ENCODE measurements at places on chromosomes 2 and 18.

DNA sequence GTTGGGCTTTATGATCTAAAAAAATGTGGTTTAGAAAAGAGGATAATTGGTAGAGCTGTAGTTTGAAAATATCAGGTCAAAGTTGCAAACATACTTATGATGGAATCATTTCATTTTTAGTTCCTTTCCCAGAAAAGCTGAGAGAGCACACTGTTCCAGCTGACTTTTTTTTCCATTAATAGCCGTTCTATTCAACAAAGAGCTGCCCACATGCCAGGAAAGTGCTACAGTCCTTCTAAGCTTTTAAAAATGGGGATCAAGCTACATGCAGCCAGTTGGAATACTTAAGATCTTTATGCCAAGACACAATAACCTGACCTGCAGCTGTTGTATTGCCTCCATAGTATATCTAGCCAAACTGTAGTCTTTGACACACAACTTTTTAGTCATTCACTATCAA, 111.5 kb downstream of the GALNT3 start:
- DNase-seq: no peak

GRCh38 chr2:174338147-174338605, 3.4 kb downstream of the SP9 start:
- DNase-seq: no peak

DNA sequence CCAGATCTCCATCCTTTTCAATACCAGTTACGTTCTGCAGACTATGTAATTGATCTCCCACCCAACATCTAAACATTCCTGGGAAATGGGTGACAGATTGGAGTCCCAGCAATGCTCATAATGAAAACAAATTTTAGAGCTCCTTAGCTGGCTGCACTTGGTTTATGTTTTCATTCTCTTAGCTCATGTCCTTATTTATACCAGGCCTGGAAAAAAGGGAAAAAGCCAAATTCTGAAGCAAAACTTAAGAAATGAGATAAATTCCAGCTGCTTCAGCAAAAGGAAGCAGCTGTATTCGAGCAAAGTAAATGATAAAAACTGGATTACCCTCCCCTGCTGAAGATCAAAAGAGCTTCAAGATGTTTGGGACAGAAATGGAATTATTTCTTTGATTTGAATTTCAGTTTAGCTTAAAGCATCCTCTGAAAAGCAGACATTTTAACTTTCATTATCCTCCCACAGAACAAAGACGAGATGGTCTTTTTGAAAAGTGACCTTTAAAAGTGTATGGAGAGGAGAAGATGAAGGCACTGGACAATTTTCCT, 196.5 kb upstream of the THUMPD2 start:
- no peak for DNase-seq

GRCh38 chr2:127138281-127138680, 31.3 kb upstream of the BIN1 start:
- no peak for DNase-seq

DNA sequence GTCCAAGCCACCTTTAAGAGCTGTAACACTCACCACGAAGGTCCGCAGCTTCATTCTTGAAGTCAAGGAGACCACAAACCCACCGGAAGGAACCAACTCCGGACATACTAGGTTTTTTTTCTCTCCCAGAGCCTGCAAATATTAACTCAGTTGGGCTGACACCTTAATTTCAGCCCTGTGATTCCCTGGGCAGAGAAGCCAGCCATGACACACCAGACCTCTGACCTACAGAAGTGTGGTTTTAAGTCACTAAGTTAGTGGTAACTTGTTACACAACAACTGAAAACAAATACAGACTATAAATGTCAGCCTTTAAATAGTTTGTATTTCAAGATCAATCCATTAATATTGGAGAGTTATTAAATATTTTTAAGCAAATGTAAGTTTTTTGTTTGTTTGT, 855.1 kb downstream of the TMEM182 start:
- no peak for DNase-seq
